ENCODE measurements at places on chromosomes 12 and 14.

GRCh38 chr14:68576496-68577244, 216.2 kb downstream of the ZFP36L1 start:
- no peak for DNase-seq

GRCh38 chr12:124829008-124829707, 34.5 kb downstream of the SCARB1 start:
- DNase-seq = no peak

GRCh38 chr14:37585971-37586796, 8.9 kb downstream of the FOXA1 start:
- no peak for DNase-seq

DNA sequence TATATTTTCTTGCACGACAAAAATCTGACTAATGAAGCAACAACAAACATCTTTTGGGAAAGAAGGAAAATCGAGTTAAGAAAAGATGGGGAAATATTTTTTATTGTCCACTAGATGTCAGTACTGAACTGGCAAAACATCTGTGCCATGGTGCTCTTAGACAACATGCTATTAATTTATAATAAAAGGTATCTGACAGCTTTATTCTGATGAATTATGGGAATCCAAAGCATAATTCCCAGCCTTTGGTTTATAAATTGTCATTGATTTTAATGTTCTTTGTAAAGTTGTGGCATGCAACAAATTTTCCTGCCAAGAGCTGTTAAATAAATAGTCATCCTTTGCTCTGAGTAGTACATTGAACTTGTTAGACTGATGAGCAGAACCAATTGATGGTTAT, 231.2 kb downstream of the ETNK1 start:
- DNase-seq = no peak
